ENCODE measurements at places on chromosomes 1 and 21.

GRCh38 chr1:3638027-3638426, 11.9 kb downstream of the WRAP73 start:
- no peak for DNase-seq

DNA sequence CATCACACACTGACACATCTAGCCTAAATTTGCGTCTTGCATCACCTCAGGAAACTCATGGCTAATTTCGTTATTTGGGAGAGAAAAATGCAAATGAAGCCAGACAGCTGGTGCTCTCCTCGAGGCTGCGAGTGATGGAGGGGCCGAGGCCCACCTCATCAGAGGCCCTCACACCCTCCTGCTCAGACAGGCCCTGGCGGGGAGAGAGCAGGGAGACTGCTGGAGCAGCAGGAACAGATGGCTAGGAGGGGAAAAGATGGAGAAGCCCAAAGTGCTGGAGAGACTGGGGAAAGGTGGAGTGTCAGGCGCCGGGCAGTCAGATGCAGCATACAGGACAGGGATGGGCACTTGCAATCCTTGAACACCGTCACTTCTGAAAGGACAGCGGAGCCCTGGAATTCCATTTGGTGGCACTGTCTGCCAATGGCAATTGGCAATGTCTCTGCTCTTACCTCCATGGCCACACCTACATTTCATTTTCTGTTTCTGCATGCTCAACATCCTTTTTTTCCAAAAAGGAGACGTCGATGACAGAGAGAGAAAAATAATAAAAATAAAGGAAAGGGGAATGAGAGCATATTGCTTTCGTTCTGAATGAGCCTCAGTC, 286.2 kb downstream of the SPATA17 start:
- DNase-seq, result no peak

GRCh38 chr1:35190784-35191183, 2.2 kb downstream of the SFPQ start:
- DNase-seq, result no peak

DNA sequence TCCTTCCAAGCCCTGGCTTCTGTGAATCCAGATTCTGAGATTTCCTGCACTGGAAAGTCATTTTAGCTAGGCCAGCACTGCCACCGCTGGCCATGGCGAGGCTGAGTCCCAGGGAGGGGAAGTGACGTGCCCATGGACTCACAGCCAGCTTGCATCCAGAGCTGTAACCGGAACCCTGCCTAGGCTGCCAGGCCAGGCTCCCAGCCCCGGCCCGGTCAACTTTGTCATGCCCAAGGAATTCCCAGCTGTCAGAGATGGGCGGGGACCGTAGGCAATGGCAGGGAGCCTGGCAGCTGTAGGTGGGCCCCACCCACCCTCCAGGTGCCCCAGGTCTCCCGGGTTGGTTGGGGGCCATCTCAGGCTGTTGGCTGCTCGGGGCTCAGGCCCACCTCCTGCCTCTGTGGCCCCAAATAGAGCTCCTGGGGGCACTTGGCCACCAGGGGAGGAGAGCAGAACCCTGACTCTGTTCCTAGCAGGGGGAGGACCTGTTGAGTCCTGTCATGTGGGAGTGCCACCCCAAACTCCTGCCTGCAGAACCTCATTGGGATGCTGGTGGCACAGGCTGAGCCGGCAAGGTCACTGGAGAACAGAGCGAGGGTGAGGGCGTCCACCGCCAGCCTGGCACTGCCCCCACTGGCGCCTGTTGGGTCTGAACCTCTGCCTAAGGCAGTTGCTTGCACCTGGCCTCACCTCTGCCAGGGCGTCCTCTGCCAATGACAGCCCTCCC, 57.8 kb downstream of the FOXO6 start:
- peak; percentile 68 for DNase-seq

DNA sequence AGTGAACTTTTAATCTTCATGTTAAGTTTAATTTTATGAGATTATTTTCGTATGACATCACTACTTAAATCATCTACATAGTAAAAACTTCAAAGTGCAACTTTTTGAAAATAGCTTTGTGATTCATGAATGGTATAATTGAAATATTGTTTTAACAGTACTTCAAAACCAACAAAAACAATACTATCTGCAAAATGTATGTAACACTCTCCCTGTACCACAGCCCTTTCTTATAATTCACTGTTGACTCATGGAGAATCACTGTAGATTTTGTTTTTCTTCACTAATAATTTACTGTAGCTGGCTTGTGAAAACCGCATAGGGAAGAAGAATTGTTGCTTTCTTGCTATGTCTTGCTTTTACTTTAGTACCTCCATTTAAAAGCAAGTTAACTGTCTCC, 301.4 kb upstream of the ADAMTS5 start:
- DNase-seq, result no peak
